ENCODE measurements at places on chromosomes 4 and X. TPM values are rescaled to one million over a fixed set of nuclear protein-coding genes. Genes with fewer than 3 reads are reported as not detected.
A peak's percentile ranks its signal among the peaks of the same experiment; 100 is the strongest.

The PRDX4 gene
- 35.0 TPM for total RNA-seq

The AADAT gene
- not detected for total RNA-seq

The C4orf50 gene
- total RNA-seq: 1.2 TPM

The USP51 gene
- total RNA-seq: 0.78 TPM

The MMRN1 gene
- total RNA-seq: 1.2 TPM

The NHSL2 gene
- total RNA-seq: 8.7 TPM

The ZAR1 gene
- total RNA-seq: not detected

DNA sequence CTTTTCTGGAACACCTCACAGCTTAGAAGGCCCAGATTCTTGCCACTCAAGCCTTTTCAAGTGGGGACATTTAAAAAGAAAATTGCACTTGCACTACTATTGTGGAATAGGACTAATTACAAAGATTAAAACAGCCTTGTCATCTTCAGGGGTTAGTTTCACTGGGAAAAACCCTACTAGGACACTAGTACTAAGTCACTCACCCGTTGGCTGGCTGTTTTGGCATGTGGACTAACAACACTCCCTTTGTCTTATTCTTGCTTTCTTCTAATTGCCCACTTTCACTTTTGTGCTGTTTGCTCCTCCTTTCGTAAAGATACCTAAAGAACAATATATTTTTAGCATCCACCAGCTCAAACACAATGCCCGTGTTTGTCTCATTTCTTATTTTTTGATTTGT lies 200.9 kb upstream of the MID1 start:
- DNase-seq: no peak

DNA sequence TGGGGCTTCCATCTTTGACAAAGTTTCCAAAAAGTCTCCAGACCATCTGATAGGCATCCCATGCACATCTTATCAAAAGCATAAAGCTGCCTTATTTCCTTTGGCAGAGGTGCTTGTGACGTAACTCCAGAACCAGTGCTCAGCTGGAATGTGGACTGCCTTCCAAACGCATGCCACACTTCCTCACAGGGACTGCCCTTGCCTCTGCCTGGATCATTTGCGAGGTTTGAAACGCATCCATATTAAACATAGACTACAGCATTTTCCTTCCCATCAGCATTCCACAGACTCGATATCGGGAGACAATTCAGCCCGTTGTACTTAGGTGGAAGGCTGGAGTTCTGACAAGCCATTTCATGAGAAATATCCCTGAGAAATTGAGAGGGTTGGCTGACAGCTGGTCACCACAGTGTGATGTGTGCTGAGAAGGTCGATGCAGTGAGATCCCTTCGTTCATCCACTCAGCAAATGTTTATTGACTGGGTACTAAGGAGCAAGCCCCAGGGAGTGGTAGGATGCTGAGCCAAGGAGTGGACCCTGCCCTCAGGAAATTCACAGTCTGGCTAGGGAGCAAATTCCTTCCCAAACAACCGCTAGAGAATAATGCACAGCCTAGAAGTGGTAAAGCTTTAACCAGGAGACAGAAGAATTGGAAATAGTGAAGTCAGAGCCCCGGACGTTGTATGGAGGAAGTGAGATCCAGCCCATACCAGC lies 376.0 kb downstream of the BCOR start:
- no peak for DNase-seq

GRCh38 chrX:137916090-137916746 lies 350.3 kb downstream of the ZIC3 start:
- DNase-seq: no peak

- no peak for DNase-seq
Observed at GRCh38 chr4:37562592-37562991, 123.6 kb downstream of the RELL1 start.

- DNase-seq: no peak
Observed at GRCh38 chr4:153705743-153706468, 21.8 kb downstream of the TLR2 start.

DNA sequence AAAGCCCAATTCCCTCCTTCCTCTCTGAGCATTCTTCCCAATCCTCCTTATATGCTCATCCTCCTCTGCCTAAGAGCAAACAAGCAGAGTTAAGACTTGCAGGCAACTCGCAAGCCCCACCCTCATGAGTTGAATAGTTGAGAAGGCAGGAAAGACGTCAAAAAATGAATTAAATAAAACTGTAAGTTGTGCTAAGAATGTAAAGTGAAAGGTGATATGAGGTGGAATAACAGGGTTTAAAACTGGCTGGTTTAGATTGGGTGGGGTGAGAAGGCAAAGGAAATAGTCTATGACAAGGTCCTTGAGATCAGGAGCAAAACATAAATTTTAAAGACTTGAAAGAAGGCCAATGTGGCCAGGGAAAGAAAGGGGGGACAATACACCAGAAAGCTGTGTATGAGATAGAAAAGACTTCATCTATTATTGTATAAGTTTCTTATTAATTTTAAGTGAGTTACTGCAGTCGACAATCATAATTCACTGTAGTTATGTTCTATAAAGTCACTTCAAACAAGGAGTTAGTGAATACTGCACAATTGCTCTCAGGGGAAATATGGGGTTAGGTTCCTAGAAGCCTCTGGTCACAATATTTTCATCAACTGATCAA lies 124.9 kb downstream of the RELL1 start:
- no peak for DNase-seq

- no peak for DNase-seq
Observed at GRCh38 chrX:10512258-10512657, 108.1 kb downstream of the MID1 start.

DNA sequence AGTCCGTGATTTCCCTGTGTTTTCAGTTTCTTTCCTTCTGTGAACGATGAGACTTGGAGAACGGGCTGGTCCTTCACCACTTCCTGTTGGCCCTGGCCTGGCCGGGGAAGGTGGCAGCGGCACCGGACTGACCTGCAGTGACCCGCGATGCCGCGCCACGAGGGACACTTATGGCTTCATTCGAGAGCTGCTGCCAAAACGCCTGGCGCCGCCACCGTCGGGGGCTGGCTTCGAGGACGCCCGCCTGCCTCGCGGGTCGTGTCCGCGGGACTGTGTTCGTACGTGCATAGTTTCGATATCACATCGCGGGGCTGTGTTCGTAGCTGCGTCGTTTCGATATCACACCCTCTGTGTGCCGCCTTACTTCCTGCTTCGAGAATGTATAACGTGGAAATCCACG lies 7.5 kb upstream of the UVSSA start:
- no peak for DNase-seq

DNA sequence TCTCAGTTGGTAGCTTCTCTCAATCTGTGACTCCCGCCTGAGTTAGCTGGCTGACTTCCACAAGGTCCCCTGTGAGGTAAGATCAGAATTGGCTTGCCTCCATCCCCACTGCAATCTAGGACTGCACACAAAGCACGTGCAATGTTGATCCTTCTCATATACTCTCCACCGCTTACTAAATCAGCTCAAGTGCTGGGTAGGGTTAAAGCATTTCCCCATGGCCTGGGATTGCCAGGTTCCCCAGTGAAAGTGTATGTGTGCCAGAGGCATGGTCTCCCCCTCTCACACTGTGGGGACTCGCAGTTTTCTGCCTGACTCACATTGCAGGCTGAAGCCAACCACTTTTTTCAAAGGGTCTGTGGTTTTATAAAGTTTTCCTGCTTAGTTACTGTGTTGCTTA lies 886.9 kb downstream of the FAM133A start:
- DNase-seq: no peak

- DNase-seq: no peak
Observed at GRCh38 chrX:38163193-38163592, 57.5 kb downstream of the SRPX start.

DNA sequence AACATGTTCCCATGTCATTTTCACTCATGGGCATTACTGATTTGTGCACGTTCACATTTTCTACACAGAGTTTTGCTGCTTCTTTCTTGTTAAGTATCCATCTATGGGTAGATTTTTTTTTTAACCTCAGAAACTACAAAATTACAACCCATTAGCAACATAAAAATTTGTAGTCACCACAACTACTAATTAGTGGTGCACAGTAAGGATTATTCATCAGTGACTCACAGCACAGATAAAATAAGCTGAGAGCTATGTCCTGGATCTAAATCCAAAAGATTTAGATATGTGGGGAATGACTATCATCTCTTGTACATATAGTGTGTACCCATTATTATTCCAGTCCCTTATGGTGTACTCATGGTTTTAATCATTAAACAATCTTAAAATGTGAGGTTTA lies 19.7 kb upstream of the AMELX start:
- DNase-seq: no peak

GRCh38 chrX:72031634-72032033 lies 100.1 kb downstream of the RTL5 start:
- no peak for DNase-seq

GRCh38 chrX:52574416-52575275 lies 57.8 kb upstream of the XAGE1B start:
- peak; percentile 20 for DNase-seq

DNA sequence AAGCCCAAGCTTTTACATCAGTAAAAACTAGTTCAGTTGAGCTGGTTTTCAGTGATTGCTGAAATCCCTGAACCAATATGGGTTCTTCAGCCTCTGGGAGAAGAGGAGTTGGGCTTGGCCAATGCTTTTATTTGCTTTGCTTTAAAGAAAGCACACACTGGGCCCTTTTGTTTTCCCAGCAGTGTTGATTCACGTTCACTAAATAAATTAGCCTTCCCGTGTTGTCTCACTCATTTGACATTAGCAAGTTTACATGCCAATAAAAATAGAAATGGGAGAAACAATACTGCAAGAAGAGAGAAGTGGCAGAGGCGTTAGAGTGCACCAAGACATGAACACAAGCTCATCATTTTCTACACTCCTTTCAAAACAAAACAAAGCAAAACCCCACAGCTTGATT lies 136.2 kb downstream of the SHROOM3 start:
- no peak for DNase-seq
